ENCODE measurements at places on chromosomes 7 and 10.

- no peak for DNase-seq
Measured at GRCh38 chr10:131580674-131581073, 269.2 kb upstream of the TCERG1L start.

DNA sequence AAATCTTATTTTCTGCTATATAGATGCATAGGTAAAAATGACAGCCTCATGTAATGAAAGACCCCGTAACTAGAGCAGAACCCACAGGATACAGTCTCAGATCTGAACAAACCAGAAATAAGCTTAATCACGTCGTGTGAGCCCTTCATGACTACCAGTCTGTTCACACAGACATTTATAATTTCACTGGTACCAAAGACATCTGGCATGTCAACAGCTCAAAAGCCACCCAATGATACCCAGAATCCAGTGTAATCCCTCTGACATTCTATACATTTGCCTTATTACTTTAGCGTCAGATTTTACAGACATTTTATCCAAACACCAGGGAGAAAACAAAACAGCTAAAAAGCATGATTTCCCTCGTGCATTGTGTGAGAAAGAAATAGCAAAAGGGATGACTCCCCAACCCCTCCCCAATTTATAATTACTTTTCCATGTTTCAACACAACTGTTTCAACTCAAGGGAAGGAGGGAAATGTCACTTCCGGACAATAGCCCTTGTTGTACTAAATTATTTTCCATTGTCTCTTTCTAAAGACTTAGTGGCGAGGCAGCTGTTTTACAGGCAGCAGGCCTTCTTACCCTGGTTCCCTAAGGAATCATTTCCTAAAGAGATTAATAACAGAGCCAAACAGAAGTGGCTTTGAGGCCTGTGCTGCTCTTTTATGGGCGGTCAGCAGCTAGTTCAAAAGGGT is 33.2 kb downstream of the DOCK4 start:
- DNase-seq: no peak

- DNase-seq: no peak
Measured at GRCh38 chr7:92916770-92917224, 80.4 kb upstream of the CDK6 start.

DNA sequence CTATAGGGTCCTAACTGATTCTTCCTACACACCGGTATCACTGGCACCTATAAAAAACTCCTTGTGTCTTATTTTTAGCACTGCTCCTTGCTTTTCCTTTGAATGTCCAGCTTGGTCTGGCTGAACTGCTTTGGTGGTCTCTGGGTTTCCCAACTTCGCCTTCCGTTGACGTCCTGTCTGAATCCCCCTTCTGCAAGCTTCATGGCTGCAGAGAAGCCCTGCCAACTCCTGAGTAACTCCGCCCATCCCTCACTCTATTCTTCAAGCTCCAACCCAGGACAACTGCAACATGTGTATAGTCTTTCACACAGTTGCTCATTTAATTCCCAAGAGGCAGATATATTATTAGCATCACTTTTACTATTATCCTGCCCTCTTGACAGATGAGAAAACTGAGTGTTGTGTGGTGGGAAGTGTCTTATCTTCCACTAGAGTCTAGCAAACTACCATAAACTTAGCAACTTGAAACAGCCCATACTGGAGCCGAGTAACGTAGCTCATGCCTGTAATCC is 40.9 kb downstream of the MTURN start:
- DNase-seq: no peak

DNA sequence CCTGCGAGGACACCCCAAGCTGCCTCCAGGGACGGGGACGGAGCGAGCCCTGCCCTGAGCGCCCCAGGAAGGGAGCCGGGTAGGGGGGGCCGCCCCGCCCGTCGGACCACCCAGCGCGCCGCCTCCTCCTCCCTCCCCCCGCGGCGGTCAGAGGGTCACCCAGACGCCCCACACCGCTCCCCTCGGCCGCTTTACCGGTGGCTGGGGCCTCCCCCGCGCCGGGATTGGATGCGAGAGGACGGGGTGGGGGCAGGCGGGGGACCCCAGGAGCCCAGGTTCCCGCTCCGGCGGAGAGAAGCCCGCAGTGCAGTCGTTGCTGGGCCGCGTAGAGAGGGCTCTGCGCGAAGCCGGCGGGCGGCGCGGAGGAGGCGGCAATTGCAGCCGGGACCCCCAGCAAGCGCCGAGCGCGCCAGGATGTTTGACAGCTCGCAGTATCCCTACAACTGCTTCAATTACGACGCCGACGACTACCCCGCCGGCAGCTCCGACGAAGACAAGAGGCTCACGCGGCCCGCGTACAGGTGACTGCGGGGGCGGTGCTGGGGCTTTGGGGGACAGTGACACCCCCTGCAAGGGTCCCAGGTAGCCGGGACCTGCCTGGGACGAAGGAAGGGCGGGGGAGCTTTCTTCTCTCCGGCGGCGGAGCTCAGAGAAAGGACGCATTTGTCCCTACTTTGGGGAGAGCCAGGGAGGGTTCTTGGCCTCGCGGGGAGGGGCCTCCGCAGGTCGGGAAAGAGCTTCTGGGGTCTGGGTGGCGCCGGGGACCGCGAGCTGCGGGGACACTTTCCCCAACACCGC is at the start of gene FOXL3:
Gene FOXL3, plus strand, starts transcription at position 415 of the 798 bp plus-strand sequence. Its CDS starts 0 bp downstream, at position 415.
- no peak for DNase-seq

GRCh38 chr7:55521917-55522902 is 50.1 kb downstream of the VOPP1 start:
- DNase-seq: no peak

DNA sequence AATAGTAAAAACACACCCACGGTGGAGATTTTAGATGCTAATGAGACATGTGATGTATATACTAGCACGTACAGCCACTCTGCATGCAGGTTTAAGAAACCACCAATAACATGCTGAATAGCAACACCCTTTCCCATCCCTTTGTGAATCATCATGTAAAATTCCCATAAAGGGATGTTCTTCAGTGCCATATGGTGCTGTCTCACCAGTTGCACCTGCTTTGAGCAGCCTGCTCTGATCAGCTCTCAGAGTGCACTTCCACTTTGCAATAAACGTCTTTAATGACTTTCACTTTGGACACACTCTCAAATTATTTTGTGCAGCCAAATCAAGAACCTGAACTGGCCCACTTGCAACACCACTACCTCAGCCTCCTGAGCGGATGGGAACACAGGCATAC is 615.0 kb downstream of the ANKRD7 start:
- no peak for DNase-seq
